ENCODE measurements at places on chromosomes 1 and 21. TPM values are rescaled to one million over a fixed set of nuclear protein-coding genes. Genes with fewer than 3 reads are reported as not detected.

LPAR3 gene
- total RNA-seq: 0.25 TPM

LCE1D gene
- total RNA-seq: not detected

PLA2G2D gene
- total RNA-seq: not detected

KRTAP21-2 gene
- not detected for total RNA-seq

WNT3A gene
- total RNA-seq: 0.08 TPM

ELF3 gene
- total RNA-seq: 2.7 TPM

SLC30A2 gene
- total RNA-seq: not detected

MAP10 gene
- total RNA-seq: 0.99 TPM

CLEC20A gene
- not detected for total RNA-seq

EXO1 gene
- 0.25 TPM for total RNA-seq

TLCD4 gene
- total RNA-seq: 0.11 TPM

PTPN7 gene
- 145 TPM for total RNA-seq

ATP6V1G3 gene
- not detected for total RNA-seq

SPRR2G gene
- not detected for total RNA-seq

VCAM1 gene
- not detected for total RNA-seq

SH3D21 gene
- total RNA-seq: 1.9 TPM

ADAMTSL4 gene
- total RNA-seq: 0.22 TPM

FCRL1 gene
- total RNA-seq: 0.98 TPM

DMRTB1 gene
- not detected for total RNA-seq

DMBX1 gene
- total RNA-seq: not detected

SORT1 gene
- total RNA-seq: 0.73 TPM

OR10X1 gene
- total RNA-seq: not detected

LENEP gene
- not detected for total RNA-seq

USP48 gene
- total RNA-seq: 76.0 TPM

CBR1 gene
- 5.2 TPM for total RNA-seq

ADAM30 gene
- not detected for total RNA-seq

MRPL9 gene
- total RNA-seq: 164 TPM

SLAMF8 gene
- not detected for total RNA-seq

KRTAP7-1 gene
- not detected for total RNA-seq

FCRLA gene
- not detected for total RNA-seq

BEND5 gene
- 5.7 TPM for total RNA-seq

RGS16 gene
- 16.3 TPM for total RNA-seq

EPHA2 gene
- 0.22 TPM for total RNA-seq

SFN gene
- total RNA-seq: 1.2 TPM

OR2G6 gene
- total RNA-seq: not detected

RGSL1 gene
- not detected for total RNA-seq

Measured in CD4-positive, alpha-beta T cell (primary cell).